ENCODE measurements at places on chromosomes 5 and 9.

- DNase-seq = no peak
Observed at GRCh38 chr5:107436201-107436600, 234.5 kb downstream of the EFNA5 start.

- DNase-seq = peak; percentile 79
Observed at GRCh38 chr9:110015759-110016158, 192.2 kb downstream of the C9orf152 start.

- peak; percentile 81 for DNase-seq
Observed at GRCh38 chr5:57298985-57299491, 125.2 kb downstream of the GPBP1 start.

GRCh38 chr5:41815261-41815660, 55.0 kb downstream of the OXCT1 start:
- no peak for DNase-seq

DNA sequence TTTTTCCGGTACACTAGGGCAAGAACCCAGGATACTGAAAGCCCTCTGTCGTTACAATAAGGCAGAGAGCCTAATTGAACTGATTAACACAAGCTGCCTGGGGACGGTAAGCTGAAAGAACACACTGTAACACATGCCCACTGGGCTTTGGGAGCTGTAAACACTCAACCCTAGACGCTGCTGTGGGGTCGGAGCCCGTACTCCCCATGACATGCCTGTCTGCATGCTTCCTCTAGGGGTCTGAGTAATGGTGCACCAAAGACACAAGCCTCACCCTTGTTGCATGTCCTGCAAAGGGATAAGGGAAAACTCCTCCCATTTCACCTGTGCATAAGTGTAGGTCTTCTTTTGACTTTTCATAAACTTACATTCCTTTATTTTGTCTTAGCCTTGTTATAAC, 194.0 kb downstream of the FBXL7 start:
- no peak for DNase-seq

- DNase-seq = no peak
Observed at GRCh38 chr5:135010502-135011354, 23.3 kb downstream of the PITX1 start.

Data from EH (cell line).